ENCODE measurements at places on chromosomes 1 and 21.

- no peak for DNase-seq
Measured at GRCh38 chr1:228017356-228018124, 10.7 kb downstream of the WNT3A start.

DNA sequence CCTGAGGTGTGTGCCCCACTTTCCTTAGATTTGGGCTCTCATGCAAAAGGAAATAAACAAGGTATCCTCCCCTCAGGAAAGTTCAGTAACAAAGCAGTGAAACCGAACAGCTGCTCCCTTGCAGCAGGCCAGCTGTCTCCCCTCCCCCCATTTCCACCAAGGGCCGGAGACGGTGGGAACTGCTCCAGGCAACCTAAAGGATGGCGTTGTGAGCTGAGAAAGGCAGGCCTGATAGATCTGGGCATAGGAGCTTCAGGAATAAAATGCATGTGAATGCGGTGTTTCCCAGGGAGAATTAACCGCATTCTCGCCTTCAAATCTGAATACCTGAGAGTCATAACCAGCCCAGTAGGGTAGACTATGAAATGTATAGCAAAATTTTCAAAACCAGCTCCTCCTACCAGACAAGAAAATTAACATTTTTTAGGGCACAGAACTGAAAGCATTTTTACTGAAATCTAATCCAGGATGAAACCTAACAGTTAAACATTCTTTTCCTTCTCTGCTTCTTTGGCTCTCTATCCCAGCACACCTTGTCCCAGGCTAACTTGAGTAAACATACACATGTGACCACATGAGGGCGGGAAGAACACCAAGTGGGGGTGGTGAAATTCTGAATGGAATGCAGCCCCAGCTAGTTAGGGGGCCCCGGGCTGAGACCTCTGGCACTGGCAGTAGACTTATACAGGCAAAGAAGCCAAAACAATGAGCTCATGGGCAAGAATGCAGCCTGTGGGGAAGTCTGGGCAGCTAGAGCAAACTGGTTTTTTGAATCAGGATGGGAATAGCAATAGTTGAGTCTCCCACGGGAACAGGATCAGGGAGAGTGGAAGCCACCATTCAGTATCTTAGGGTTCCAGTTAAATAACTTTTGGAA lies 11.5 kb downstream of the MCL1 start:
- peak; percentile 97 for DNase-seq

DNA sequence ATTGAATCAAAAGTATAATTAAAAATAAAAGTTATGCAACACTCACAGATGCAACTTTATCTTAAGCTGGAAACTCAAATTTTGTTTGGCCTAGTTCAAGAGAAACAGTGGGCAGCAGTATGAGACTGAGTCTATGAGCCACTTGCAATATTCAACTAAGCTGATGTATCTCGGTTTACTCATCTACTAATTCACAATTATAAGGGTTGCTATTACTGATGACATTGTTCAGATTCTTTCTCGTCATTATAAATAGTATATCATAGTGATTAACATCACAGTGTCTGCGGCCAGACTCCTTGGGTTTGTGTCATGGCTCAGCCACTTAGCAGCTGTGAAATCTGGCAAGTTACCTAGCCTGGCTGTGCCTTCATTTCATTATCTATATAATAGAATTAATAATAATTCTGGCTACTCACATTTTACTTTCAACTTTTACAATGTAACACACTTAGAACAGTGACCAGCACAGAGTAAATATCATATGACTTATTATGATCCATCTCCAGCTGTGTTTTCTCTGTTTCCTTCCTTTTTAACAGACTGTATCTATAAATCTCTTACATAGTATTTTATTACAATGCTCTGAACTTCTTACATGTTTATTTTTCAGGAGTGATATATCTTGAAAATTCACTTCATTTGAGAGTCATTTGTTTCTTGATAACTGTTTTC lies 194.3 kb upstream of the RGS18 start:
- DNase-seq: peak; percentile 66

DNA sequence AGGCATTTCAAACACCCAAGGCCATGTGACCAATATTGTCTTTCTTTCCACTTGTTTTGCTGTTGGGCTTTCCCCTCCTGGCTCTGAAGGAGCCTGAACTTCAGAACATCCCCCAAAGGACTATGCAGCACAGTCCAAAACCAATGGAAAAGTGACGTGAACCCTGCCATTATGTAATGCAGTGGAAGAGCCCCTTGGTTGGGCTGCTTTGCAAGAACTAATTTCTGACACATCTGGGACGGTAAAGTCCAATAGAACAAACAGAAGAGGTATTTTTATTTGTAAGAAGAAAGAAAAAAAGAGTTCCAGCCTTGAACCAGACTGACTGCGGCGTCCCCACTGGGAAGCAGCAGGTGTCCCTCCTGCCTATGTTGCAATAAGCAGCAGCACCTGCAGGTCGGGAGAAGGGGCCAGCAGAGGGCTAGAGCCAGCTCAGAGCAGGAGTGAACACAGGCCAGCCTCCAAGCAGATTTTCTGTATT lies 116.7 kb downstream of the CDC7 start:
- DNase-seq: no peak

DNA sequence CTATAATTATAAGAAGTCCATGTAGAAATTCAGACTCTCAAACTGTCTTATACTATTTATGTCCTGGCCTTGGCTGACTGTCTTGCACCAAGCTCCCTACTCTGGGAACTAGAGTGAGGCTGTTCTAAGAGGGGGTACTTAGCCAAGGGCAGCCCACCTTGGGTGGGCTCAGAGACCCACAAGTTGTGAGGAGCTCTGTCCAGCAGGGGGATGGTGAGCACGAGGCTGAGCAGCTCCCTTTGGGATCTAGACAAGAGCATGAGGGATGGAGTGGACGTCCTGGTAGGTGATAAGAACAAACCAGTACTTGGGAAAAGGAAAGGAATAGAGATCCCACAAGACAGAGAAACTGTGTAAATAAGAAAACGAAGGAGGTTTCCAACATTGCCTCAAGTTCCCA lies 127.1 kb upstream of the SLC44A3 start:
- no peak for DNase-seq
